Spinal cord (tissue), 10 donors: ENCODE measurements at places on chromosomes 13 and 19. TPM values are rescaled to one million over a fixed set of nuclear protein-coding genes. Genes with fewer than 3 reads are reported as not detected.

GRCh38 chr13:107203146-107203847 lies 635.4 kb upstream of the ARGLU1 start:
- DNase-seq: no peak

DNA sequence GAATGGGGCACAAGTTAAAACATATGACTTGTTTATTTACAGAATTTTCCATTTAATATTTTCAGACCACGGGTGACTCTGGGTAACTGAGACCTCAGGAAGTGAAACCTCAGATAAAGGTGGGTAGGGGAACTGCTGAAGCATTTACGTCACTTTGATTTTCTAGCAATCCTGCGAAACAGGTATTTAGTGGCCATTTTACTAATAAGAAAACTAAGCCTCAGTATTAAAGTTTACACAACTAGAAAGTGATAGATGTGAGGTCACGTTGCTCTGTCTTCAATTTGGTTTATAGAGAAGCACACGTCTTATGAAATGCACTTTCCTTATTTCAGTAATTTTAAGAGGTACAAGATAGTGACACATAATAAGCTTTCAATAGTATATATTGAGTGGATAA lies 402.8 kb downstream of the FGF9 start:
- no peak for DNase-seq

GRCh38 chr19:45502111-45502510 lies 3.9 kb downstream of the PPM1N start:
- DNase-seq: no peak

DNA sequence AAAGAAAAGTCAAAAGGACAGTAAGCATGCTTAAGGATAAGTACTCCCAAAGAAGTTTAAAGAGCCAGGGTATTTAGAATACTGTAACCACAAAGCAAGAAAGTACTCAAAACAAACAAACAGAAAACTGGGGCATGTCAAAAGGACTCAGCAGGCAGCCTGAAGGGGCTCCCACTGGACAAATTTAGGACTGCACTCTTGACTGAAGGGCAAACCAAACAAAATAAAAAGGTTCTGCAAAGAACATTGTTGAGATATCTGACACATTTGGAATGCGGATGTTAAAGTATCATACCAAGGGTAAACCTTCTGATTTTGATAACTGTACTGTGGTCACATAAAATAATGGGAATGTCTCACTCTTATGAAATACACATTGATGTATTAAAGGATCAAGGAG lies 157.4 kb downstream of the TNFSF13B start:
- DNase-seq: no peak

Gene S1PR4
- 0.88 TPM for total RNA-seq

GRCh38 chr13:62524498-62524897 lies 1108.8 kb upstream of the PCDH20 start:
- peak; percentile 3 for DNase-seq

- no peak for DNase-seq
These were observed 95.7 kb downstream of the ARHGEF7 start for GRCh38 chr13:111210544-111211469.

- DNase-seq: no peak
These were observed 264.1 kb upstream of the SPRY2 start for GRCh38 chr13:80605011-80605410.

Gene PEG3
- 160 TPM for total RNA-seq

DNA sequence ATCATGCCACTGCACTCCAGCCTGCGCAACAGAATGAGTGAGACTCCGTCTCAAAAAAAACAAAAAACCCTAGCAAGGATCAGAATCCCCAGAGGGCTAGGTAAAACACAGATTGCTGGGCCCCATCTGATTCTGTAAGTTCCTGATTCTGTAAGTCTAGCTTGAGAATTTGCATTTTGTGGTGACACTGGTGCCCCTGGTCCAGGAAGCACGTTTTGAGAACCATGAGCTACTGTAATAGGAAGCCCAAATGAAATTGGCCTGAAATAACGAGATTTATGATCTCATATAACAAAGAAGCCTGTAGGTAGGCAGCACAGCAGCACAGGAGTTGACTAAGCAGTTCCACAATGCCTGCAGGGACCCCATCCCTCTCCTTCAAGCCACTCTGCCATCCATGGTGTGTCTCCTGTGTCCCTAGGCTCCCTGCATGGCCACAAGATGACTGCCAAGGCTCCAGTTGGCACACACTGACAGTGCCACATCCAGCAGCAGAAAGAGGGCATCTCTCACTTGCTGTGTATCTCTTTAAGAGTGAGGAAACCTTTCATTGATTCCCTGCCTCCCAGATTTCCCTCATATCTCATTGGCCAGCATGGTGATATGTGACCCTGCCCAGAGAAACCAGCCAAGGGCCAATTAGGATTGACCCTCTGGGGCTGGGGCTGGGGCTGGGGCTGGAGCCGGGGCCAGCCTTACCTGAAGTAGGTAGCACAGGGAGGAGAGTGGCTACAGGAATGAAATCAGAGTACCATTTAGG lies 21.7 kb downstream of the SIPA1L3 start:
- DNase-seq: peak; percentile 30

DNA sequence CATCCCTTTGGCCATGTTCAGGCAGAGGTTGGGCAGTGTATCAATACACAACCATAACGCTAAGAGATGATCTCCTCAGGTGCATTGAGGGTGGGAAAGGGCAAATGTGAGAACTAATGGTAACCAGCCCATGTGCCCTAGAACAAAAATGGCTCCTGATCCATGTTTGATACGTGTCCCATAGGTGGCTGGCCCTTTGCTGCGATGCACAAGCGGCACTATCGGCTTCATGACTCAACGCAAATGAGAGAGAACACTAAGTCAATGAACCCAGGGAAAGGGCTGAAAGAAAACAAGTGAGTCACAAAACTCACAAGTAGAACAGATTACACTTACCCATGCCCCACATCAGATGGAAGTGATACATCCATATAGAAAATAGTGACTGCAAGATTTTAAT lies 201.7 kb downstream of the ABCC4 start:
- no peak for DNase-seq
